ENCODE measurements at places on chromosomes 3 and 15.
A peak's percentile ranks its signal among the peaks of the same experiment; 100 is the strongest.

GRCh38 chr15:63405683-63406390 lies 24.2 kb upstream of the CA12 start:
- no peak for DNase-seq

DNA sequence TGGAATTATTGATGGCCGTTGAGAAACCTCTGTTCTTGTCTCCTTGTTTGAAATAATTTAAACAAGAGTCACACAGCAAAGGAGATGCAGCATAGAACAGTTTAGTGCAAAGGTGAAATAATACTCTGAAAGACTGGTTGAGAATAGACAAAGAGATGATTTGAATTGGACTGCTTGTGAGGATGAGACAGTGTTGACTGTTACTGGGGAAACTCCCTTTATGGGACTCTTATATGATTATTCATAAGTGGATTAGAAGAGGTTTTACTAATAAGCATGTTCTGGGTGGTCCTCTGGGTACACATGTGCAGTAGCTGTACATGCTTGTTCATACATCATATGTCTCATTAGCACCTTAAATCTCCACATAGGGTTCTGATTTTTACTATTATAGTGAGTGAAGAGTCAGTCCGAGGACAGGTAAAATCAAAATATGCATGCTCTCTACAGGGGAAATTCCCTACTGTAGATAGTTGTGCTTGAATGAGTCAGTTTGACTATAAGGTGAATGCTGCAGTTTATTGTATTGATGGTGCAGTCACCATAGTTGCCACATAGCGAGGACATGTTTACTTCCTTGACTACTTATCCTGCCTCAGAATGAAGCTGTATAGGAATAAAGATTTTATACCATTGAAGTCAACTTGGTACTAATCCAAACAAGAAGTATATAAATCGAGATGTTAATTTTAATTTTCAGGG lies 498.7 kb downstream of the CNTN6 start:
- DNase-seq, result no peak

GRCh38 chr3:195094191-195094921 lies 176.6 kb downstream of the XXYLT1 start:
- no peak for DNase-seq

- DNase-seq, result no peak
Observed at GRCh38 chr15:100339999-100340398, 1.8 kb downstream of the ADAMTS17 start.

GRCh38 chr3:122271246-122271898 lies 53.7 kb upstream of the CSTA start:
- peak; percentile 63 for DNase-seq

DNA sequence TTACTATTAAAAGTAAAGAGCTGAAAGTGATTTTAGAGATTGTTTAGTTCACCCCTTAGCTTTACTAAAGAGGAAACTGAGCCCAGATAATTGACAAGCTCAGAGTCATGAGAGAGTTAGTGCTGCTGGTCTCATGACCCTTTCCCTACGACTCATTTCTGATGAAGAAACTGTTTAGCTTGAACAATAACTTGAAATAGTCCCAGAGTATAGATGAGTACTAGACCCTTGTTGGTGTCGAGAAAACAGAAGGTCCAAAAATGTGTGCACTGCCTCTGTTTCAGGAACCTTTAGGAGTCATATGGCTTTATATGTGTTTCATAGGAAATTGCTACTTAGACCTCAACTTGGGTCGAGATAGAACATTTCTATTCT lies 58.2 kb downstream of the IL16 start:
- no peak for DNase-seq

GRCh38 chr3:127731546-127732289 lies 59.0 kb downstream of the ABTB1 start:
- no peak for DNase-seq
